NCI-H510A (cell line): ENCODE measurements at places on chromosomes 1 and 21.

DNA sequence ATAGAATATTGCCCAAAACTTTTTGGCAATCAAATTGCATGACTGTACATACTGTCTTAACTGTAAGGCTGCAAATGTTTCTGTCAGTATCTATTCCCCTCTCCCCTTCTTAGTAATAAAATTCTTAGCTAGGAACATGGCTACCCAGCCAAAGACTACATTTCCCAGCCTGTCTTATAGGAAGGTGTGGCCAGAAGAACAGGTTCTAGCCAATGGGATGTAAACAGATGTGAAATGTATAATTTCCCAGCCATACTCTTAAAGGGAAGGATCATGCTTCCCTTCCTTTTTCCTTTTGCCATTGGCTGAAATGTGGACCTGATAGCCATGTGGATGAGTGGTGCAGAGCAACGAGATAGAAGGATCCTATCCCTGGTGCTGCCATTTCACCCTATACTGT is 7.0 kb upstream of the HIVEP3 start:
- DNase-seq, result no peak

GRCh38 chr1:95370691-95371562 is 136.9 kb downstream of the RWDD3 start:
- no peak for DNase-seq

DNA sequence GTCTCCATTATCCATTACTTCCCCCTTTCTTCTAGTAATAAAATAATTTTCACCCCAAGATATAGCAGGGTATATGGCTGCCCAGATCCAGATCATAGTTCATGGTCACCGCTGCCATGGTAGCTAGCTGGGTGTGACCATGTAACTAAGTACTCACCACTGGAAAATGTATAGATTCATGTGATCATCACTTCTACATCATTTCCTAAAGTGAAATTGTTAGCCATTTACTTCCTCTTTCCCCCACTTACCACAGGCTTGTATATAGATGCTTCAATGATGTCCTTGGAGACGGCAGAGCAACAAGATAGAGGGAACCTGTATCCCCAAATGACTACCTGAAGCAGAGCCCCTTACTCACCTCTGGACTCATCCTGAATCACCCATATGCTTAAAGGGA is 22.7 kb upstream of the EYA3 start:
- DNase-seq, result no peak

- no peak for DNase-seq
Observed at GRCh38 chr1:179026813-179027669, 1.3 kb downstream of the FAM20B start.

- no peak for DNase-seq
Observed at GRCh38 chr1:211529453-211529852, 37.5 kb upstream of the RD3 start.

DNA sequence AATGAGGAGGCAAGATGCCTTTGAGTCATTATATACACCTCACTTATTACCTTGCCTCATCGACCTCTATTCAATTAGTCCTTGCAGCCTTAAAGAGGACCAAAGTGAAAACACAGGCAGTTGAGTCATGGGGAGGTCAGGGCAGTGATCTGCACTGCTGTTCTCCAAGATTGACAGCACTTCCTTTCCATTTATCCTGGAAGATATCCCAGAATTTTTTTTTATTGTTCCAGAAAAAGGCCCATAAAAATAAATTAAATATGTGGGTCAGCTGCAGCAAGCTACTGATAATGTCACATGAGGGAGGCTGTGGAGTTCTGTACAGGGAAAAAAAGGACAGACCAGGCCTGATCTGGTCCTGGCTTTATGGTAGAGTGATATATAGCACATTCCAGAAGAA is 33.2 kb upstream of the CDC42BPA start:
- DNase-seq, result no peak

DNA sequence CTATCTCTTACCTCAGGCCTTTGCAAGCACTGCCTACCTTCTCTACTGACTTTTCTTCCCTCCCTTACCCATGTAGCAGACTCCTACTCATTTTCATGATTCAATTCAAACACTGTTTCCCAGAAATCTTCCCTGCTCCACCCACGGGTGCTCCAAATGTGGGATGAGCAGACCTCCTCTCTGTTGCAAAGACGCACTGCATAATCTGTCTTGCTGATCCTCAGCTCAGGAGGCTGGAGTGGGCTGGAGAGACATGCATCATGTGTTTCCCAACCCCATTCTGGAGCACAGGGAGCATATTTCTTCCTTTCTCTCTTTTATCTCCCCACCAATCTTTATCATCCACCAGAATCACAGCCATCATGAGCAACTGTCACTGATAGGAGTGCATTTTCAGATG is 459.9 kb upstream of the NFIA start:
- DNase-seq, result no peak

DNA sequence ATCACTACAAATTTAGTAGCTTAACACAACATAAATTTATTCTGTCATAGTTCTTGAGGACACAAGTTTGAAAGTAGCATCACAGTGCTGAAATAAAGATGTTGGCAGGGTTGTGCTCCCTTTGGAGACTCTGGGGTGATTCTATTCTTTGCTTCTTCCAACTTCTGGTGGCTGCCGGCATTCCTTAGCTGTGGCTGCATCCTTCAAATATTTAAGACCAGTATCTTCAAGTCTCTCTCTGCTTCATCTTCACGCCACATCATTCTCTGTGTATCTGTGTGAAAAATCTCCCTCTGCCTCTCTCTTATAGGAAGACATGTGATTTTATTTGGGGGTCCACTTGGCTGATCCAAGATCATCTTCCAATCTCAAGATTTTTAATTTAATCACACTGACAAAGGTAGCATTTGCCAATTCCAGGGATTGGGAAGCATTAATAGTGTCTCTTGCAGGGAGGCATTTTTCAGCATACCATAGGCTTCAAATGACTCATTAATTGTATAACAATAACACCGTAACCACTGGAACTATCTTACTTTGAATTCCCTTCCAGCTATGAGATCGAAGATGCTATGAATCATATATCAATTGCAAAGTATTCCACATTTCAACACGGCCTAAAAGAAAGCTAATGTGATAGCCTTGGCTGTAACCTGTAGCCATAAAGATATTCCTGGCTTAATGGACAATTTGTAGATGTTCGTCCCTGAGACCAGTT is 74.6 kb downstream of the DPT start:
- no peak for DNase-seq

GRCh38 chr1:24195136-24195535 is 8.0 kb upstream of the IFNLR1 start:
- no peak for DNase-seq

DNA sequence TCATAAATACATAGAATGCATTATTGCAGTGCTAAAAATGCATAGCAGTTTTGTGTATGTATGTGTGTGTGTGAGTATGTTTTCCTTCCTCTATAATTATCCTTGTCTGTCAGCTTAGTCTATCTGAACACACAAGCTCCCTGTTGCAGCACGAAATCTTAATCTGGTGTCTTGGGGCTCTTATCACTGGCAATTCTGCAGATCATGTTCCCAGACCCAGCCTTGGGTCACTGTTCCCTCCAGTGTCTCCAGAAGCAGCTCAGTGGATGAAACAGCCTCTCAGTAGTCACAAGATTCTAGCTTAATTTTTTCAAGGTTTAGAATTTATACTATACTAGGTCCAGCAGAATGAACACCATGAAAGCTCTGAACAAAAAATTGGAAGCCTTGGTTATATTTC is 777.9 kb downstream of the MRPL39 start:
- no peak for DNase-seq

- no peak for DNase-seq
Observed at GRCh38 chr1:30818568-30819243, 61.1 kb upstream of the LAPTM5 start.

DNA sequence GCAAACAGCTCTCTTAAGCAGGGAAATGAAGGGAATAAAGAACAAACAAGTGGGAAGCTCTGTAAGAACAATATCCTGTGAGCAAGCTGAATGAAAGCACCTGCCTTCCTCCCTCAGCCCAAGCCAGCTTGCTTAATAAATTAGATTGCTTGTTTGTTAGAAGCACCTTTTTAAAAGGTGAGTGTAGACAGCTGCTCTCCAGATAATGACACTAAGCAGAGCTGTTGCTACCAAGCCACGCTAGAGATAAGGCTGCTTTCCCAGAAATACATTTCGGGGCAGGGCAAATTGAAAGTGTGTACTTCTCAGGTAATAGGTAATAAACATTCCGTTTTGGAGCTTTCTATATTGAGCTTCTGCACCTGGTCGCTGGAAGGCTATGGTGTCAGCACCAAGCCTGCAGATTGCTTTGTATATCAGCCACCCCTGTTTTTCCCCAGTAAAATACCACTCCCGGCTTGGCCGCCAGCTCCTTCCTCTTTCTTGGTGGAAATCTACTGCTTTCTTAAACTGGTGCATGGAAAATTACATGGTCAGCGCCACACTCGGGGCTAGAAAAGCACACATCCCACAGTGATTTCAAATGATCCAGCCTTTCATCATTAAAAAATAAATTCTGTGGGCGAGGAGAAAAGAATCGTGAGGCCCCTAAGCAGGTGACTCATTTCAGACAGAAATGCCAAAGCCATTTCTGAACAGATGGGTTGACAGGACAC is 151.3 kb downstream of the ETS2 start:
- DNase-seq, result peak; percentile 90

DNA sequence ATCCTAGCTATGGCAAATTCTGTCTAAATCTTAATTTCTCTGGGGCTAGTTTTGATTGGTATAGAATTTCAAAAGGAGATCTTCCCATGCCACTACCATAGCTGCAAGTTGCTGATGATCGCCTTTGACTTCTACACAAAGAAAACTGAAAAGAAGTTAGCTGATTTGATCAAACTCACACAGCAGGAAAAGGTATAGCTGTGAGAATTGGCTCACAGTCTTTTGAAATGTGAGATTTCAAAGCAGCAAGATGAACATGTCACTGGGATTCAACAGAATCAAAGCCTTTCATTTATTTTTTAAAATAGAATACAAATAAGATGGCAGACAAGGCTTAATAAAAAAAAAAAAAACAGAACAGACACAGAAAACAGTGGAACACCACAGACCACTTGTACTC is 7.5 kb upstream of the RGS1 start:
- DNase-seq, result no peak

DNA sequence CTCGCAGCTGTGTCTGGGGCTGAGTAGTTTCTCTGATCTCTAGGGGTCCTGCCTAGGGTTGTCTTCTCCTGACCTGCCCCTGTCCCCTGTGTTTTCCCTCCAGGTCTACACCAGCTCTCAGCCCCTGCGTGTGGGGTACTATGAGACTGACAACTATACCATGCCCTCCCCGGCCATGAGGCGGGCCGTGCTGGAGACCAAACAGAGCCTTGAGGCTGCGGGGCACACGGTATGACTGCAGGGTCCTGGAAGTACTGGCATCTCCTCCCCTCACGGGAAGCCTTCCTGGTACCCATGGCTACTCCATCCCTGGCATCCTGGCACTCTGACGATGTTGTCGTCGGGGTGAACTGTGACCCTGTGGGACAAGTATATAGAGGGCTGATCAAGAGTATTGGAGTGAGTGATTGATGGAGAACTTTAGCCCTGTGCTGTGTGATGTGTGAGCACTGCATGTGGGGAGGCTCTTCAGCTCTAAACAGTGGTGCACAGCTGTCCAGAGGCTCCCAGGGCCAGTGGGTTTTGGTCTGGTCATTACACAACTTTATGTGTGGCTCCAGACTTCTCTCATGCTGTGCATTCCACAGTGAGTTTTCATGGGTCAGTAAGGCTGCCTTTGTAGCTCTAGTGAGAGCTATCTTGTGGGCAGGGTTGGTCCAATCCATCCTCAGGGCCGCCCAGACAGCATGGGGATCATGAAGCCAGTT is 14.4 kb downstream of the FAAH start:
- no peak for DNase-seq

DNA sequence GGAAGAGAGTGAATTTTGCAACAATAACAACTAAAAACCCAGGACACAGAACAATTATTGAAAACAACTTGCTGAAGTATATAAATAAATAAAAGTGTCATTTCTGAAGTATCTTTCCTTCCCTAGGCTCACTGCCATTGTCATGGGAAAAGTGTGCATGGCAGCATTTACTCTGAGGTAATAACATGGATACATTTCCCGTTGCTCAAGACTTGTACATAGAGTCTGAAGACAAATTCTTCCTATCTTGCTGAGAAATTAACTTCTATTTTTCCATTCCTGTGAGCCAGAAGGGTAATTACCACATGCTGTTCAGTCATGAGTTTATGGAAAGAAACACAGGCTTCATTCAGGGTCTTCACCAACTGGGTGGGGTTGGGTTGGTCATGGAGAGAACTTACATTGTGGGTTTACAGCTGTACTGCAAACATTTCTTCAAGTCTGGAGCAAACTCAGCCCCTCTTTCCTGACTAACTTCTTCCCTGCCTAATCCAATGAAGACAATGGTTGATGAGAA is 32.2 kb downstream of the ST6GALNAC3 start:
- no peak for DNase-seq
